ENCODE measurements at places on chromosomes 3 and 15.
A peak's percentile ranks its signal among the peaks of the same experiment; 100 is the strongest.

- no peak for DNase-seq
Observed at GRCh38 chr3:177499779-177500423, 302.6 kb upstream of the TBL1XR1 start.

DNA sequence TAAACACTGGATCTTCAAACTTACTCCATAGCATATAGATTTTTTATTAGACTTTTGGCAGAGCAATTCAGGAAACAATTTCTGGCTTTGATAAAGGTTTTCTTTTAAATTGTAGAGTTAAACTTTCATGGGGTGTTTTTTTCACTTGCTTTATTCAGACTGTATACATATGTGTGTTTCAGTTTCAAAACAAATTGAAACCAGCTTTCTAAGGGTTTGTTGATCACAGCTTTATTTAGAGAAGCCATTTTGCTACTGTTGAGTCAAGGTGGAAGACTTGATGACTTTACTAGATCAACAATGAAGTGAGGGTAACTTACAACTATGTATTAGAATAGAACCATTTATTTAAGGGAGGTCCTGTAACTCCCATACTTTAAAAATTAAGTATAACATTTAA, 6.2 kb downstream of the UBE2E1 start:
- no peak for DNase-seq

GRCh38 chr15:50930792-50931191, 22.3 kb downstream of the AP4E1 start:
- DNase-seq, result no peak

- DNase-seq, result no peak
Observed at GRCh38 chr3:193530231-193531165, 24.2 kb downstream of the ATP13A4 start.

DNA sequence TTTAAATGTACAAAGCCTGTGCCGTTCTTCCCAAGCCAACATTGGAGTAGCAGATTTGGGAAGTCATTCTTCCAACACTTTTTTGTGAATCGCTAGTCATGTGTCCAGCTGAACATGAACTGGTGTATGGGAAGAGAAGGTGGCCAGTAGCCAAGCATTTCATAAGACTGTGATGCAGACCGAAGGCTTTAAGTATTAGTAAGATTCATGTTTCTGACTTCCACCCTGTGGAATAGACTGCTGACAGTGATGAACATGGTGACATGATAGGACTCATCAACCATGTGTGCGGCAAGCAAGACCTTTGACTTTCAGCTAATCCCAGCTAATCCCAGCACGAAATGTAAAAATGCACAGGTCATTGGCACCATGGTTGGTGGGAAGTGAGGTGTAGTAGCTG, 48.3 kb upstream of the THSD4 start:
- no peak for DNase-seq

DNA sequence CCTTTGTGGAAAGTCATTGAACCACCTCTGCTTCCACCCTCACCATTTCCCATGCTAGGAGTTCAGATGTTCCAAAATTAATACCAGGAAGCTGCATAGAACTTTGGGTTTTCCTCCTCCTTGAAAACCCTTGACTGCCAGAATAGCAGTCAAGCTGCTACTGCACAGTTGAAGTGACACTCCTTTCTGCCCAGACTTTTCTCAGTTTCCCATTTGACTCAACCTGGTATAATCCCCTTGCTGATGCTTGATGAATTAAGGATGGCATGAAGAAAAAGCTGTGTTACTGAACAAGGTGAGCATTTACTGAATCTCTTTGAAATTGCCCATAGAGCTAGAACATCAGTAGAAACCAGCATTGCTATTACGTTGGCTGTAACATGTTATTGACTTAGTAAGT, 286.0 kb downstream of the EDEM1 start:
- no peak for DNase-seq

DNA sequence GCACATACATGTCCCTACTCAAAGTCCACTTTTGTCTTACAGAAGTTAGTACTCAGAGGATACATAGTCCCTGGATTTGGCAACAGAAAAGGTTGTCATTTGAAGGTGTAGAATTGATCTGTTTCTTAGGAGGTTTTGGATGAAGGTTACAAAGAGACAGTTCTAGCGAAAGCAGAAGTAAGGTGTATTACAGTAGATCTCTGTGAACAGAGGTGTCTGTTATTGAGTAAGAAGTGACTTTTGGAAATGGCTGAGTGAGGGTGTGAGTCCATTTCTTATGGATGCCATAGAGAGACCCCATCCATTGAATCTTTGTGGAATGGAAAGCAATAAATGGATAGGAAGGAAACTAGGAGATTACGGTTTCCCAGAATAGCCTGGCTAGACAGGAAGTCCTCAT, 5.6 kb downstream of the ZNF662 start:
- no peak for DNase-seq

- DNase-seq, result no peak
Observed at GRCh38 chr3:9864200-9864927, 15.7 kb downstream of the CIDEC start.

DNA sequence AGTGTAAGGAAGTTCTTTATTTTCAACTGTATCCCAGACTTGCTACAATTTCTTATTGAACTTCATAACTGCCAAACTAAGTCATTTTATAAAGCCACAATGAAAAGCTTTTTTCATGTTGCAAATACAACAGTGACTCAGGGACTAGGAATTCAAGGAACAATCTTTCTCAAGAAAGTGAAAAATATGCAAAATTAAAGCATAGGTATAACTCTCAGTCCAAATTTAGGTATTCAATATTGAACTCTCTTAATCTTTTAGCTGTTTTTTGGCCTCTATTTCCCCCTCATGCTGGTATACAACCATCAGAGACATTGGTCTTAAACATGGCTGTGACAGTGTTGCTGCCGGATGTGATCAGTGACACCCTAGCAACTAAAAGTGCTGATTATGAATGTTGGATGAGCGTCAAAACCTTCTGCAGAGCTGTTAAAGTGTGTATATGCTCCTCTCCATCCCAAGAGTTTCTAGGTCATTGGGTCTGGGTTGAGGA, 476.9 kb downstream of the ZNF385D start:
- no peak for DNase-seq

DNA sequence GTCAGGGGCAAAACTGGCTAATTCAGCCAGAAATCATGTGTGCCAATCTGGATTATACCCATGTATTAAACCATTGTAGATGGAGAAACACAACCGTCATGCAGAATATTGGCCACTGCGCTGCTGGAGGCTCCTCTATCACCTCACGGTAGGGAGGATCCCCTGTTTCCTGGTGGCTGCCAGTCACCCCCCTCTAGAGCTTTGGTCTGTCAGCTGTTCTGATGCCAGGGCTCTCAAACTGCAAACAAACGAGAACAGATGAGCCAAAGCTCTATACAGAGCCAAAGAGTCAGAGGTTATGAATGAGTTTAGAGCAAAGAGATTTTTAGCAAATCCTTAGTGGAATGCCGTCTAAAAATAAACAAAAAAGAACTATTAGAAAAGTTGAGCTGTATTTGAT, 62.5 kb downstream of the IL20RB start:
- no peak for DNase-seq

DNA sequence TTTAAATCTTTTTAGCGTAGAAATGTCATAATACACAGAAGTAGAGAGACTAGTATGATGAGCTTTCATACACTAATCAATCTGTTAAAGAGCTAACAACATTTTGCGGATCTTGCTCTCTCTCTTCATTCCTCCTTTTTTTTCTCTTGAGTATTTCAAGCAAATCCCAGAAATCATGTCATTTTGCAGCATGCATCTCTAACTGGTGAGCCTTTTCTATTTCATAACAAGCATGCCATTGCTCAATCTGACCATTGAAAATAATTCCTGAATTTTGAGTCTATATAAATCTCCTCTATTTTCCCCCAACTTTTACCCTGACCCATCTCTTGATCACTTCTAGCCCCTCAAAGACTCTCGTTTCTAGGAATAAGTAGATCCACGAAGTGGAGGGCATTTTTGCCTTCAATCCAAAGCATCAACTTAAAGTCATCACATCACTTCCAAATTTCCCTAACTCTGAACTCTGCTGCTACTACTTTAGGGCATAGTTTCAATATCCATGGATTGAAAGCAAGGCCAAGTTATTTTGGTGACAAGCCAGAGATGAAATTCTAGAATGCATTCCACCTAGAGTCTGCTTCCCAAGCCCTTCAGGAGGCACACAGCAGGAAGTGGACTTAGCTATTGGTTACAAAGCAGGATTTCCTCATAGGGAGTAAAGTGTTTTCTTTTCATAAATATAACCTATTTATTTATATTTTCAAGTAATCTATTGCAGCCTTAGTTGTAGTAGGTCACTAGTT, 253.5 kb upstream of the ZPLD1 start:
- no peak for DNase-seq

DNA sequence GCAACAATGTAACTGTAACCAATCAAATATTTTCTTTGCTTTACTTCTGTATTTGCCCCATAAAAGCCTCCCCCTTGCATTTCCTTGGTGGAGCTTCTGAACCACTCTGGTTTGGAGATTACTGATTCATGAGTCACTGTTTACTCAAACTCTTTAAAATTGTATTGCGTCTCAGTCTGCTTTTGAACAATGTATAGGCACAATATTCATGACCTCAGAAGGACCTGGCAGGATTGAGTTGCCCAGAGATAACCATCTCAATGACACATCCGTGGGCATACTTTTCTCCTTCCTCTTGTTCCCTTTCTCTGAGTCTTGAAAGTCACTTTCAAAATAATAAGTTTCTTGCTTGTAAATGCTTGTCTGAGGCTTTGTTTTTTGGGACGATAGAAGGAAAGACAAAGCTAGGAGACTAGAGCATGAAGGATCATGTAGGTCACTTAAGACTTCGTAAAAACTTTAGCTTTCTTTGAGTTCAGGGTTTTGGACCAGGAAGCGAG, 57.1 kb upstream of the POU1F1 start:
- DNase-seq, result peak; percentile 52

- no peak for DNase-seq
Observed at GRCh38 chr15:27481768-27482167, 510.8 kb downstream of the GABRG3 start.

- no peak for DNase-seq
Observed at GRCh38 chr15:31062310-31062847, 39.1 kb downstream of the TRPM1 start.

- no peak for DNase-seq
Observed at GRCh38 chr3:46012246-46012645, 15.0 kb downstream of the XCR1 start.

DNA sequence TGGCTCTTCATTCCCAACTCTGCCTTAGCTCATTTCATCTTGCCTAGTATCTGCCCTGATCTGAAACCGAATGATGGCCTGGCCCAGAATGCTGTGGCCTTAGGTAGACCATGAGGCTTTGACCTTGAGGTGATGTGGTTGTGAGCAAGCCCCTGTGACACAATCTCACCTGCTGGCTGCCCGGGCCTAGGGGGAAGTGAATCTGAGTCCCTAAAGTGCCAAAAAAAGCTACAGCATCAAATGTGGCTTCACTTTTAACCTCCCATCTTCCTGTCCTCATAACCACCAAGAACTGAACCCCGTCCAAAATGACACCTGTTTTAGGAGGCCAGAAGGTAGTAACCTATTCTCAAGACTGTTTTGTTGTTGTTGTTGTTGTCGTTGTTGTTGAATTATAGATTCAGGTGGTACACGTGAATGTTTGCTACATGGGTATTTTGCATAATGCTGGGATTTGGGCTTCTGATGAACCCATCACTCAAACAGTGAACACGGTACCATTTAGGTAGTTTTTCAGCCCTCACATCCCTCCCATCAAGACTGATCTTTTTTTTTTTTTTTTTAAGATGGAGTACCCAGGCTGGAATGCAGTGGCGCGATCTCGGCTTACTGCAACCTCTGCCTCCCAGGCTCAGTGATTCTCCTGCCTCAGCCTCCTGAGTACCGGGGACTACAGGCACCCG, 54.6 kb downstream of the MCCC1 start:
- no peak for DNase-seq

GRCh38 chr3:143808030-143808429, 40.2 kb downstream of the SLC9A9 start:
- no peak for DNase-seq

GRCh38 chr3:52289338-52289746, 1.7 kb downstream of the GLYCTK start:
- no peak for DNase-seq

DNA sequence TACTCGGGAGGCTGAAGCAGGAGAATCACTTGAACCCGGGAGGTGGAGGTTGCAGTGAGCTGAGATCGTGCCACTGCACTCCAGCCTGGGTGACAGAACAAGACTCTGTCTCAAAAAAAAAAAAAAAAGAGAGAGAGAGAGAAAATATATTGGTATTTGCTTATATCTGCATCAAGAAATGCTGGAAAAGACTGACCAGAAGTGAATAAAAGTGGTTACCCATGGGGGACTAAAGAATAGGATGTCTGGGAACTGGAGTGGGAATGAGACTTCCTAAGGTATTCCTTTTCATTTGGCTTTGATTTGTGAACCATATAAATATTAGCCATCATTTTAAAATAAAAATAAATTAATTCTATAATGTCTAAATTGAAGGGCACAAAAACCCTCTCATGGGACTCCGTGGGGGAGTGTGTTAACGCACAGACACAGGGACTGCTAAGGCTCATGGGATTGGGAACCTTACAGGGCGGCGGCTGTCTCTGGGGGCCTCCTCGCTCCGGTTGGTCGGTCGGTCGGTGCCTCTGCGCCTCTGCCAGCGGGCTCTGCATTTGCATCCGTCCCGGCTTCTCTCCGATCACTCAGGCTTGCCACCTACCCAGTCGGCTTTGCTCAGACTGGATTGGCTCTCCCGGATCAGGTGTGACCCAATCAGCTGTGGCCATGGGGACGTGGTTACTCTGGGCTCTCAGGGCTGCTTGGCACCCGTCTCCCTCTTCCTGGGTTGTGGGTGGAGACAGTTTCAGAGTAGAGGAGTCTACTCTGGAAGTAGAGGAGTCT, 12.7 kb upstream of the TSPAN3 start:
- peak; percentile 67 for DNase-seq

DNA sequence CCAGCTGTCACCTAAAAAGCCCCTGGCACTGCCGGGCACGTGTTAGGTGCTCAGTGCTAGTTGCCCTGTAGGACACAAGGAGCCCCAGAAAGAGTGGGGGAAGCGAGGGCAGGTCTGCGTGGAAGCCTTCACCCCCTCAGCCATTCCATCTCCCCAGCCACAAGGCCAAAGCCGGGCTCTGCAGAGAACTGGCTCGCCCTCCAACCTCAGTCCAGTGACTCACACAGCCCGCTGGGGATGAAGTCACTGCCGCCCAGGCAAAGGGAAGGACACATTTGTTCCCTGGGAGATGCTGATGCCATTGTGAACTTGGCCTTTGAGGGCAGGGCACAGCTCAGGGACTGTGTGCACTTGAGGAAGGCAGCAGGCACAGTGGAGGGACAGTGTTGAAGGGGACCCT, 48.1 kb downstream of the IQSEC1 start:
- DNase-seq, result no peak
